Neural crest cell (in vitro differentiated cells): ENCODE measurements at places on chromosomes 12 and 14.
A peak's percentile ranks its signal among the peaks of the same experiment; 100 is the strongest.

DNA sequence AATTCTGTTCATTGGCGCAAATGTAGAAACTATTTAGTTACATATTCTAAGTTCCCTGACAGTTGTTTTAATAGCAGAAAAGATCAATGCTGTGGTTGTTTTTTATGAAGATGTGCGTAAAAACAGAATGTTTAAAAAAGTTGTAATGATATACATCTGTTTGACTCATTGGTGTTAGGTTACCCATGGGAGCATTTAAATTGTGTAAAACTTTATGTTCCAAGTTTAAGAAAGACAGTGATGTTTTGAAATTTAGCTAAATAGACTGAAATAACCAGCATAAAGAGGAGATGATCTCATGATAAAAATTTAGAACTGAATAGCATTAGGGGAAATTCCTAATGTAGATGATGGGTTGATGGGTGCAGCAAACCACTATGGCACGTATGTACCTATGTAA lies 3.6 kb downstream of the PELI2 start:
- no peak for DNase-seq

DNA sequence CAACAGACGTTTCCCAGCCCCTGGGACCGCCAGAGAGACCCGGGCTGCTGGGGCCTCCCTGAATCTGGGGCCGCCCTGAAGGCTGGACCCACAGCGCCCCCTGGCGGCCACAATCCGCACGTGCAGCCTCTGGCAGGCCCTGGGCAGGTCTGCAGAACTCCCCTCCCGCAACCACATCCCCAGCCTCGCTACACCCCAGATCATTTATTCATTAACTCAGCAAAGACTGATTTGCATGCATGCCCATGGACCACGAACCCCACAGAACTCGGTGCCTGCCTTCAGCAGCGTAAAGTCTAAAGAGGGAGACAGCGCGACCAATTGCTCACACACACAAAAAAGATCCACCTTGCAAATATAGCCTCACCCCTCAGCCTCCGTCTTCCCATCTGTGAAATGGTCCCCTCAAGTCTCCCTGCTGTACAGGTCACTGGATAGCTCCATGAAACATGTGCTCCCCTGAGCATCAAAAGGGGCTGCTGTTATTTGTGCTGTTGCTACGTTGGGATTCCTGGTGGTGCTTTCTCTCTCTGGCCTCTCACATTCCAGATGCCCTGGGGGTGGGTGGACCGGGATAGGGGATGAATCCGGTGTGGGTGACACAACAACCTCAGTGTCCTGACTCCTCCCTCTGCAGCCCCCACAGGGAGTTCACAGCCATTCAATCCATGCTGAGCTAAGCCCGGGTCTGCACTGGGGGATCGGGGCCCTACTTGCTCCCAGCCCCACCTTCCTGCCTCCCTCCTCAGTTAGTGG lies 96.4 kb downstream of the SCARB1 start:
- DNase-seq: peak; percentile 94

DNA sequence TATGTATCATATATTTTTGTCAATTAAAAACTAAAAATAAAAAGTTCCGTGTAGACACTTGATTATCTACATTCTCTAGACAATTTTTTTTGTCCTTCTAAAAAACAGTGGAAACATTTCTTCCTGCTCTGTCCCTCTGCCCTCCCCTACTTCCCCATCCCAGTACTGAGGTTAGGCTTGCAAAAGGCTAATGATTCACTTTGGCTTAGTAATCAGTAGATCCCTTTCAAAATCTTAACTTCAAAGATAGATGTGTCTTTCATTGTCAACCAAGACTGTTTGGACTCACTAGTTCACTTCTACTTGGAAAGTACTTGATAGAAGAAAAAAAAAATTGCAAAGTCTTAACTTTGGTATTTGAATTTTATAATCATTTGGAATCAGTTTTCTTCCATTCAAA lies 3.8 kb downstream of the SETD3 start:
- no peak for DNase-seq

DNA sequence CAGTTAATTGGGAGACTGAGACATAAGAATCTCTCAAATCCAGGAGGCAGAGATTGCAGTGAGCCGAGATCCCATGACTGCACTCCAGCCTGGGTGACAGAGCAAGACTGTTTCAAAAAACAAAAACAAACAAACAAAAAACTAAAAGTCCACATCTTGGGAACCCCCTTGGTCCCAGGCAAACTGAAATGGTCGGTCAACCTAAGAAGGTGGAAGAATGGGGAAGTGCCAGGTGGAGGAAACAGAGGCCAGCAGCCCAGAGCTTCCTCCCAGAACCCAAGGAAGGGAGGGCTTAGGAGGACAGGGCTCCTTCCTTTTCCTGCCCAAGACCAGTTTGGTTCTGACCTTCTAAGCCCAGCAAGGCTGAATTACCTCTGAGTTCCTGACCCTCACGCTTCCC lies 121.0 kb upstream of the FUT8 start:
- no peak for DNase-seq

- no peak for DNase-seq
Measured at GRCh38 chr12:58067610-58068387, 126.4 kb downstream of the ATP23 start.

- no peak for DNase-seq
Measured at GRCh38 chr12:115400011-115400410, 716.0 kb upstream of the TBX3 start.

- no peak for DNase-seq
Measured at GRCh38 chr14:73342670-73343069, 105.4 kb downstream of the PAPLN start.

DNA sequence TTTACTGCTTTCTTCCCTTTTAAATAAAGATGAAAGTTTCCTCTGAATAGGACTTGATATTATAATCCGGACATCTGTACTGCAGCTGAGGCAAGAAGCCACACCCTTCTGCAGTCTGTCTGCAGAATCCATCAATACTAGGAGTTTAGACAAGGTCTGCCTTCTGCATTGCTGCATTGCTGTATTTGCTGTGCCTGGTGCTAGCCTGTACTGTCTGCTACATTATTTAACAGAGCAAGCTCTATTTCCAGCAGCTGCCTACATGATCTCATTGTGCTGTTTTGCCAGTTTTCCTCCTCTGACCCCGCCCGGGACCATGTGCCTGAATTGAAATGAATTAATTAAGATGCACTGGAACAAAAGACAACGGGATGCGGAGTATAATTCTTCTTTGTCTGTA lies 1.7 kb downstream of the TUBA1A start:
- DNase-seq: peak; percentile 50

DNA sequence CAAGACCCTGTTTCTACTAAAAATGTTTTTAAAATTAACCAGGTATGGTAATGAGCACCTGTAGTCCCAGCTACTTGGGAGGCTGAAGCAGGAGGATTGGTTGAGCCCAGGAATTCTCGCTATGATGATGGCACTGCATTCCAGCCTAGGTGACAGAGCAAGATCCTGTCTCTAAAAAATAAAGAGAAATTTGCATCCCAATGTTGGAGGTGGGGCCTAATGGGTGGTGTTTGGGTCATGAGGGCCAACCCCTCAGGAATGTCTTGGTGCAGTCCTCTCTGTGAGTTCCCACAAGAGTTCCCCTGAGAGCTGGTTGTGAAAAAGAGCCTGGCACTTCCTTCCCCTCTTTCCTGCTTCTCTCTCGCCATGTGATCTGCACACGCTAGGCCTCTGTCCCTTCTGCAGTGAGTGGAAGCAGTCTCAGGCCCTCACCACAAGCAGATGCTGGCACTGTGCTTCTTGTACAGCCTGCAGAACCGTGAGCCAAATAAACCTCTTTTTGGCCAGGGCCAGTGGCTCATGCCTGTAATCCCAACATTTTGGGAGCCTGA lies 11.3 kb downstream of the ACOT6 start:
- DNase-seq: no peak

DNA sequence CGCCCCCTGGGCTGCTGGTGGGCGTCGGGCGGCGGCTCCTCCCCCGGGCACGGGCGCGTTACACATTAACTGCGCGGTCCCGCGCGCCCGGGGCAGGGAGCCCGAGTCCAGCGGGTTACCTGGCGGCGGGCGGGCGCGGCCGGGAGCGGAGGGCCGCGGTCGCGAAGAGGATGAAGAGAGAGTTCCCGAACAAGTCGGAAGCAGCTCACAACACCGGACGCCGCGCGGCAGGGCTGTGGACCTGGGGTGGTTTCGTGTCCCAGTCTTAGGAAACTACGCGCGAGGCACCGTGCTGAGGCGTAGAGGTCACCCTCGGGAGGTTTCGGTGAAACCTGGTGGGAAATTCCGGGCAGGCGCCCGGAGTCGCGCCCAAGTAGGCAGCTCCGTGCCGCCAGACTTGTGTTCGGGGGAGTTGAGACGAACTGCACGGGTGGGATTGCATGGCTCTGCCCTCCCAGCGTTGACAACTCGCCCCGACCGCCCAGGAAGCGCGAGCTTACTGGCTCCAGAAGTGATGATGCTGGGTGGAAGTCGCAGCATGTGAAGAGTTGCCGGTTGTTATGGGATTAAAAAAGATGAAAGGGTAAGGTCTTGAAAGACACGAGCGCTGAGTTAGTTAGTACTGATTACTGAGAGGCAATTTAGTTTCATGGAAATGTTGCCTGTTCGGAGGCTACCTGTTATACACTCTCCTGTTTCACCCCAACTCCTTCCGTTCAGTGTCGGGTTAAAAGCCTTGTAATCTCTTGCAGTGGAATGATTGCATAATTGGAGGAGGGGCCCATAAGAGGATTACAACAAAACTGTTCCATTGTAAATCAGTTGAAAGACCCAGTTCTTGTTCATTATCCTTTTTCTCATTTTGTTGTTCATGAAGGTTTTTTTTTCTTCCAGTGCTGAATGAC lies 879 bp downstream of the RAB3IP start:
- DNase-seq: peak; percentile 49

DNA sequence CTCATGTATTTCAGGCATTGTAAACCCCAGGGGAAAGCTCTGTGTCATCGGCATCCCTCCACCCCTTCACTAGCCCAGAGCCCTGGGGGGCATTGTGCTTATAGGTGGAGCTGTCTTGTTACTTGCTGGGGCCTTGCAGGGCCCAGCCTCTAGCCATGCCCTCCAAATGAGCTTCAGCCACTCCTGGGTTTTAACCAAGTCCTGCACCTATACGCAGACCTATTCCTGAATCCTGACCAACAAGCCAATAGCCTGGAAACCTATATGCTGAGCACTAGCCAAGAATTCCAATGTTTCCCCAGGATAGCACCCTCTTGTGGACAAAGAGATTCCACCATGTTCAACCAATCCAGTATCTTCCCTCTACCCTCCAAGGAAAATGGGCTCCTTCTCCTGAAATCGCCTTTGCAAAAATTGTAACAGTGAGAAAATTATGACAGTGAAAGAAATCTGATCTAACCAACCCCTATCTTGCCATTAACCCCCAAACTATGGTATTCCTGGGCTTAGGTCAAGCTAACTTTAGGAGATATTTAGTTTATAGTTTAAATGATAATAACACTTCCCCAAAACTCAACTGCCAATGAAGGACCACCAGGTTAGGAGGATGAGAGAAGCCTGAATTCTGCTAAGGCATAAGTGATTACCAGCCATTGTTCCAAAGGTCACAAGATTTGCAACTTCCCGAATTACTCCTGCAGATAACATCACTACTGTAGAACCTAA lies 55.5 kb downstream of the TTC7B start:
- DNase-seq: no peak

DNA sequence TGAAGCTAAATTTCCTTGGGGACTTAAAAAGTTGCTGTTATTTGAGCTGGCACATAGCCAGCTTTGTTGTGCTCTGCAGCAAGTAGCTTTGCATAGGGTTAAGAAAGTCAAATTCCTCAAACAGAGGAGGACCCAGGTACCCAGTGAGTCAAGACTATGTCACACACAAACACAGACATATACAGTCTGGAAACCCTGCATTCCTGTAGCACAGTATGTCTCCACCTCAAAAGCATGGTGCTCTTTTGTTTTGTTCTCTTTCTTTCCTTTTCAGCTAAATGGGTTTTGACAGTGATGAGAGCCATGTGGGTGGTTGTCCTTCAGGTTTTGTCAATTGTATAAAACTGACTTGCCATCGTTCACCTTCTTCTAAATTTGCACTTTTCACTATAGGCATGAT lies 179.6 kb upstream of the DIO2 start:
- DNase-seq: no peak

DNA sequence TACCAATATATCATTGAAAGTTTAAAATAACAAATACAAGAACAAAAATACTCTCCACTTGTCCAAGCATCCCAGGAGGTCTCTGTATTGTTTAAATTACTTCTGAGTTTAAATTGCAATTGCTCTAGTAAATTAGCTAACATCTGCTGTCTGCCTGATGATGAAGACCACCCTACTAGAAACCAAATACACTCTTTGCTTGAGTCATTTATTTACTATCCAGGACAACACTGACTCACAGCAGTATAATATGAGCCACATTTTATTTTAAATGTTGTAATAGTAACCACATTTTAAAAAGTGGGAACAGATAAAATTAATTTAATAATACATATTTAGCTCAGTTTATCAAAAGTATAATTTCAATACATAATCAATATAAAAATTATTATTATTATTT lies 62.9 kb upstream of the EEA1 start:
- DNase-seq: no peak

DNA sequence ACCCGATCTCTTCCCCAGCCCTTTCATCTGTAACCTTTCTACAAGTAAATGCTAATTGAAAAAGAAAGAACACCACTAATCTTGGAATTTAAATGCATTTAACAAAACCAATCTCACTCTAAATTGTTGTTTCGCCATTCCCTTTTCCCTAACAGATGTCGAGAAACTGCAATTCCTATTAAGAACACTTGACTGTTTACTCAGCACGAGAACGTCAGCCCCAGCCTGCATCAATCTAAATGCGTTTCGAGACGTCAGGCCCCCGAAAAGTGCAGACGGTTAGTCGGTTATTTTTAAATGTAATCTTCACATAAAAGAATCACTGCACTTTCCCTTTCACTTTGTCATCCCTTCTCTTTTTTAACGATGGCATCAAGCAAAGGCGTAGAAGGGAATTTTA lies 837.6 kb downstream of the VRK1 start:
- no peak for DNase-seq

DNA sequence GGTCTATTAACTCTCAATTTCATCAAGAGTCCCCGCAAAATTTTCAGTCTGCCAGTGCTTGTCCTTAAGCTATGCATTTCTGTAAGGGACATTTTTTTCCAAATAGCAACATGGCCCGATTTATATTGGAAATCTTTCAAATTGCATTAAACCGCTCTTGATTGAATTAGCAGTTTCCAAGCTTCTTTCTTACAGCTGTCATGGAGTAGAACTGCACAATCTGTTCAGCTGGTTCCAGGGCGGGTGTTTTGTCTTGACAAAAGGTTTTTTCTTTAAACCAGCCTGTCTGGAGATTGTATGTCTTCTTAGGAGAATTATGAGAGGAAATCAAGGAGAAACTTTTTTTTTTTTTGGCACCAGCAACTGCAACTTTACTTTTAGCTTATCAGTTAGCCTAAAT lies 185.8 kb downstream of the ALG10B start:
- DNase-seq: no peak
